ENCODE measurements at places on chromosomes 1 and 21.

DNA sequence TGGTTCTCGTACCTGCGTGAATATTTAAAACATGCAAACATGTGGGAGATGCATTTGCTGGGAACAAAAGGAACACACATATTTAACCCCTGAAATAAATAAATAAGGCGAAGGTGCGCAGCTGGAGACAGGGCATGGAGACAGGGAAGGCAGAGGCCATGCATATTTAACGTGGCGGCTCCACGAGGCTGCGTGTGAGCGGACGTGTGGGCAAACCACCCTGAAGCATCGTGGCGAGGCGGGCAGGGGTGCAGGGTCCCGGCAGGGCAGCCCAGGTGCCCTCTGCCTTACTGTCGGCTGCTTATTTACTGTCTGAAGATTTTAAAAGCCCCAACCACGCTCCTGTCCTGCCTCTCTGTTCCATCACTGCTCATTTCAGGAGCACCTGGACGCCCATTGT is 104.0 kb upstream of the ACTRT2 start:
- DNase-seq: no peak

DNA sequence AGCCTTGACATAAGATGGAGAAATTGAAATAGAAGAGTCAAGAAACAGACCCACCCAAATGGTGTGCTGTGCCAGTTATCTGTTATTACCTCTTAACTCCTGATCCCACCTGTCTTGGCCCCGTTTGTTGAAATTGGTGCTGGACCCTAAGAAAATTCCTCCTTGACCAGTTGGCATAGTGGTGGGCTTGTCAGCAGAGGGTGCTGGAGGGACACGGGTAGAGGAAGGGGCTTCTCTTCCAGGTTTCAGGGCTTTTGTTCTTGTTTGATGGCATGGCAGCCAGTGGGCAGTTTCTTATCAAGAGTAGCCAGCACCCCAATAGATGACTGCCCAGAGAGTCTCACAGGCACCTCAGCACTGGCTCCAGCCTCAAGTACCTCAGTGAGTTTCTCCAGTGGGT is 51.6 kb downstream of the PCBP3 start:
- no peak for DNase-seq

- DNase-seq: no peak
Measured at GRCh38 chr21:35697321-35697808, 363.0 kb downstream of the SETD4 start.

GRCh38 chr1:84479998-84480397 is 932 bp downstream of the RPF1 start:
- no peak for DNase-seq

DNA sequence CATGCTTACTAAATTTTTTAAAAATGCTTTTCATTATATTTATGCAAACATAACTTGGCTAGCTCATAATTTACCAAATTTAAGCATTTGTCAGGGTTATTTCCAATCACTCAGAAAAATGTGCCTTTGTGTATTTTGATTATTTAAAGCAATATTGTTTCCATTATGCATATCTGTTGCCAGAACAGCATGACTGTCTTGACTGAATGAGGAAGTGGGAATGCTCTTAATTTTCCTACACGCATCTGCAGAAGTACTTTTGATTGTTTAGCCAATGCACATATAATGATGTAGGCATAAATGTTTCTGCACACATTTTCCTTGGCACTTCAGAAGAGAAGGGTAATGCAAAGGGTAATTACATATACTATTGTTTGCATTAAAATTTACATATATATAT is 92.5 kb upstream of the ADGRL2 start:
- no peak for DNase-seq
